ENCODE measurements at places on chromosomes 13 and 19.
A peak's percentile ranks its signal among the peaks of the same experiment; 100 is the strongest.

DNA sequence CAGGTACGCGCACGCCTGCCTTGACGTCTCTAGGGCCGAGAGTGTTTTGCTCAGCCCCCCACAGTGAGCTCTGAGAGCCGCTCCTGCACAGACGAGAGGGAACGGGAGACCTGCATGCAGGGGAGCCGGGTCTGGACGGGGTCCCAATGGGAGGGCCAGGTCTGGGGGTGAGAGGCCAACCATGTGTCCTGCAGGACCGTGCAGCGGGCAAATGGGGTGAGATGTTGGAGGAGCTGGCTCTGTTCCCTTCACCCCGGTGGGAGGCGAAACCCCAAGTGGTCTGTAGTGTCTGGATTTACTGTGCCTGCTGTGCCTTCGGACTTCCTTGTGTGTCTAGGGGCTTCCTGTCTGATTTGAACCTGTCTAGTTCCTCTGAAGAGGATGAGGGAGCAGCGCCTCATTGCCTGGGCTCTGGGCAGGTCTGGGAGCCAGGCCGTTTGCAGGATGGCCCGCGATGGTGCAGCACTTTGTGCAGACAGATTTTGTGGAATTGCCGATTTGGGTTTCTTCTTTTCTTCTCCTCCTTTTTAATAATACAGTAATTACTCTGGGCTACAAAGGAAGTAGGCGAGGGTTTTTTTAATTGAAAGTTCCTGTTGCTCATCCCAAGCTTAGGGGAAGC, 2.1 kb downstream of the CSNK1G2 start:
- DNase-seq, result peak; percentile 40

- DNase-seq, result no peak
These were observed 325.9 kb downstream of the NDFIP2 start for GRCh38 chr13:79806821-79807220.

DNA sequence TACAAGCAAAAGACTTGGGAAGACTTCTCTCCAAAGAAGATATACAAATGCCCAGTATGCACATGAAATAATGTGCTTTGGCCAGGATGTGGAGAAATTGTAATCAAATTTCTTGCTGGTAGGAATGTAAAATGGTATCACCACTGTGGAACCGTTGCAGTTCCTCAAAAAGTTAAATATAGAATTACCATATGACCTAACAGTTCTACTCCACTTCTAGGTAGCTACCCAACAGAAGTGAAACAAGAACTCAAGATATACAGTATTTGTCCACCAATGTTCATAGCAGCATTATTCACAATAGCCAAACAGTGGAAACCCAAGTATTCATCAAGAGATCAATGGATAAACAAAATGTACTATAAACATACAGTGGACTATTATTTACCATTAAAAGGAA, 95.0 kb upstream of the KLF5 start:
- no peak for DNase-seq

DNA sequence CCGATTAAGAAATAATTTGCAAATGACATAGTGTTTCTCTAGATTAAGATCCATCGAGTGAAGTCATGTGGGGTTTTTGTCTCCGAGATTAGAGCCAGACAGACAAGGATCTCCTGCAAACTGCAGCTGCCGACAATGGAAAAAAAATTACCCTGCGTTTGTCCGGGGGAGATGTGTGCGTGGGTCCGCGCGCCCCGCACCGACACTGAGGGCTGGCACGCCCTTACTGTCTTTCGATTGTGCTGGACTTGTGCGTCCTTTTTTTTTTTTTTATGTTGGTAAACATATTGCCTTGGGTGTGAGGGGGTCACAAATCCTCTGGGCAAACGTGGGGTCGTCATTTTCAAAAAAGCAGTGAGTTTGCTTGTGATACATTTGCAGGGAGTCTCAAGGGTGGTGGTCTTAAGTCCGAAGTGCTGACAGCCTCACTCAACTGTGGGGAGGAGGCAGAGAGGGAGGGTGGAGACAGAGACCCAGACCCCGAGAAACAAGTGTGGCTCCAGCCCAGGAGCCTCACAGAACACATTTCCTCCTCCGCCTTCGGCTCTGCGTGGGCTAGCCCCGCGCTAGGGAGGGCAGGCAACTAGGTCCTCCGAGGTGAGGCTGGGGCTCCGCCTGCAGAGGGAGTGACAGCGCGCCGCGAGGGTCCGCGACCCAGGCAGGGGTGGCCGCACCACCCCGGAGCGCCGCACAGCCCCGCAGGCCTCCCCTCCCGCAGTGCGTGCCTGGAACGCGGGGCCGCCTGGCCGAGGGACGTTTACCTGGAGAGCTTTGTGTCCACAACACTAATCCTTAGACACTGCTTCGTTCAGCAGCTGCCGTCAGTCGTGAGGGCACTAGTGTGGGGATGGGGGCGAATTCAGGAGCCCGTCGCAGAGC, 11.7 kb upstream of the SOX1 start:
- DNase-seq, result no peak

DNA sequence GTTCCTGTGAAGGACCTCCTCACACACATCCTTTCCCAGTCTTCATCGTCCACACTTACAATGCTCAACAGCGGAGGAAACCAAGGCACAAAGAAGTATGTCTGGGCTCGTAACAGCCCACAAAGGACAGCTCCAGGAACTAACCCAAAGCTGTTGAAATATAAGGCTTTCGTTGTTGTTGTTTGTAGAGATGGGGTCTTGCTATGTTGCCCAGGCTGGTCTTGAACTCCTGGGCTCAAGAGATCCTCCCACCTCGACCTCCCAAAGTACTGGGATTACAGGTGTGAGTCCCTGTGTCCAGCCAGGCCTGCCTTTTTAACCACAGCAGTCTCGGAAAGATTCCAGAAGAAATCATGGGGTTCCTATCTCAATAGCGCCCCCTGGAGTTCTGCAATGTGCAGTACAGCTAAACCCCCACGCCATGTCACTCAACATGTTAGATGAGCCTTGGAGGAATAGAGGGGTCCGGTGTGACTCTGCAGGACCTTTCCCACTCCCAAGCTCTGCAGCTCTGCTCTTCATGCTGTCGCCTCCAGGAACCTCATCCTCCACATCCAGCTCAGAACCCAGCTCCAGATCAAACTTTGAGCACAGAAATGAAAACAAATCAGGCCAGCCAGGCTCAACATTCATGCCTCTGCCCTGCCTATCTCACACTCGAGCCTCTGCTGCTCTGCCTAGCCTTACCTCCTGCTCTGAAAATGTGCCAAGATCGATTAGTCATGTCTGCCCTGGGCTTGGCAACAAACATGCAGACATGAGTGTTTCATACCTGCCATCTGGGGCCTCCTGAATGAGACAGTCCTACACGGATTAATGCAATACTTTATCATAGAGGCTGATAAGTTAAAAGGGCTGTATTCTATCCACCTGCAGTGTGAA, 7.5 kb downstream of the PLA2G4C start:
- peak; percentile 42 for DNase-seq

- no peak for DNase-seq
These were observed 37.3 kb downstream of the KDM4B start for GRCh38 chr19:5006201-5006600.

DNA sequence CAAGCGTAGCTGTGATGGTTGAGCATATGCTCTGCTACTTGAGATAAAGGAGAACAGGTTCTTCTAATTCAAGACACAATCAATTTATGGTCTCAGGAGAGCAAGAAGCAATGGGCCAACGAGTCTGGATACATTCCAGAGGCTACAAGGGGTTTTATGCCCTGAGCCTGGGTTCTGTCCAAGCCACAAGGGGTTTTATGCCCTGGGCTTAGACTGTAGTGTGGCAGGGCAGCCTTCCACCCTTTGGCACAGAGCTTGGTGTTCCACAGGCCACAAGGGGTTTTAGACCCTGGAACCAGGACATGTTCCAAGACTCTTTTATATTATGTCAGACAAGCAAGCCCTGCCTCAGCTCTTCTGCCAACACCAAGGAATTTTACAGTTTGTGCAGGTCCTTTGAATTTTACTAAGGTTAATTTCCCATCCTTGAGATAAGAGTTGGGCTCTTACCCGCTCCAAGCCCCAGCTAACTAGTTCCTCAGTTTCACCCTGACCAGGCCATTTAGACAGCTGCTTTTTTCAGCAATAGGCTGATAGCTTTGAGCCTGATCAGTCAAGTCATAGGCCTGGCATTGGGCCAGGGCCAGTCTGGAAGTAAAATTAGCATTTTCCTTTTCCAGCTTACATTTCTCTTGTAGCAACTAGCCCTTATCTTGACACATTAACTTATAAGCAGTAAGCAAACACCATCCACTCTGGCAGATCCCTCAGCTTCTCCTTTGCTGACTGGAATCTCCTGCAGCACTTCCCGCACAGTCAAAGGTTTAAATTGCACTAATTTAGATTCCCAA, 95.0 kb downstream of the ZNF737 start:
- DNase-seq, result no peak

GRCh38 chr19:47296036-47296435, 13.6 kb upstream of the C5AR1 start:
- DNase-seq, result peak; percentile 85

GRCh38 chr13:51811920-51812451, 8.0 kb upstream of the DHRS12 start:
- DNase-seq, result no peak

DNA sequence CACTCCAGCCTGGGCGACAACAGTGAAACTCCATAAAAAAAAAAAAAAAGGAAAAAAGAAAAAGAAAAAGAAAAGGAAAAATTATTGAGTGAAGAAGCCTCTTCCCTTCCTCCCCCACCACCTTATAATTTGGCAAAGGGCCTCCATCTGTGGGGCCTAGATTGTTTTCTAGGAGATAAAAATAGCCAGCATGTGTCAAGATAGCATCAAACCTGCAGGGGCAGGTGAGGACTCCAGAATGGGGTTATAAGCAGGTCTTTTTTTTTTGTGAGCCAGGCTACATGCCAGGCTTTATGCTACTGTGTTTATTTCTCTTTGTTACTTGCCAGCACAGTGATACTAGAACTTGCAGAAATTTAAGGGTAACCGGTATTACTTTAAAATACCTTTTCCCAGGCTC, 11.7 kb upstream of the TRIM13 start:
- no peak for DNase-seq

DNA sequence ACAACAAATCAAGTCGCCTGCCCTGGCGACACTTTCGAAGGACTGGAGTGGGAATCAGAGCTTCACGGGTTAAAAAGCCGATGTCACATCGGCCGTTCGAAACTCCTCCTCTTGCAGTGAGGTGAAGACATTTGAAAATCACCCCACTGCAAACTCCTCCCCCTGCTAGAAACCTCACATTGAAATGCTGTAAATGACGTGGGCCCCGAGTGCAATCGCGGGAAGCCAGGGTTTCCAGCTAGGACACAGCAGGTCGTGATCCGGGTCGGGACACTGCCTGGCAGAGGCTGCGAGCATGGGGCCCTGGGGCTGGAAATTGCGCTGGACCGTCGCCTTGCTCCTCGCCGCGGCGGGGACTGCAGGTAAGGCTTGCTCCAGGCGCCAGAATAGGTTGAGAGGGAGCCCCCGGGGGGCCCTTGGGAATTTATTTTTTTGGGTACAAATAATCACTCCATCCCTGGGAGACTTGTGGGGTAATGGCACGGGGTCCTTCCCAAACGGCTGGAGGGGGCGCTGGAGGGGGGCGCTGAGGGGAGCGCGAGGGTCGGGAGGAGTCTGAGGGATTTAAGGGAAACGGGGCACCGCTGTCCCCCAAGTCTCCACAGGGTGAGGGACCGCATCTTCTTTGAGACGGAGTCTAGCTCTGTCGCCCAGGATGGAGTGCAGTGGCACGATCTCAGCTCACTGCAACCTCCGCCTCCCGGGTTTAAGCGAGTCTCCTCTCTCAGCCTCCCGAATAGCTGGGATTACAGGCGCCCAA, at the start of gene LDLR:
TSS of gene LDLR (plus strand) at position 210 of the 760 bp plus-strand sequence. CDS start at position 296, 86 bp downstream.
- peak; percentile 80 for DNase-seq

- no peak for DNase-seq
These were observed 60.1 kb upstream of the MYCBP2 start for GRCh38 chr13:77386880-77387606.

DNA sequence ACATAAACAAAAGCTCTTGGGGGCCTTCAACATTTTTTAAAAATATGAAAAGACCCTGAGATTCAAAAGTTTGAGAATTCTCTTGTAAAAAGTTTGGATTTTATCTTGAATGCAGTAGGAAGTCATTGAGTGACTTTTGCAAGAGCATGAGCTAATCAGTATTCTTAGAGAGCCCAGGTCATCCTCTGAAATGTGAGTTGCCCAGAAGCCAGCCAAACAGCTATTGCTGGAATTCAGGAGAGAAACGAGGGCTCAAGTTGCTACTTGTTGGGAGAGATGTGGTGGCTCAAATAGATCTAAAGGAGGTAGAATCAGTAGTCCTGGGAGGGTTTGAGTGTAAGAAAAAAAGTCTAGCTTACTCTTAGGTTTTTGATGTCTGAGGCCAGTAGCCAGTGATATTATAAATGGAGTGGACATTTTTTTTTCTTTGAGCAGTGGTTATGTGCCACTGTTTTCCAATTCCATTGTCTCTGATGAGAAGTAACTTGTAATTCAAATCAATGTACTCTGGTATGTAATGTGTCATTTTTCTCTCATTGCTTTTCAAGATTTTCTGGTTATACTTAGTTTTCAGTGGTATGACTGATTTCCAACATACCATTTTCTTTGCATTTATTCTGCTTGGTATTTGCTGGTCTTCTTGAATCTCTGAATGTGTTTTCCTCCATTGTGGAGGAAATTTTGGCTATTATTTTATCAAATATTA, 30.7 kb downstream of the LMO7 start:
- no peak for DNase-seq

DNA sequence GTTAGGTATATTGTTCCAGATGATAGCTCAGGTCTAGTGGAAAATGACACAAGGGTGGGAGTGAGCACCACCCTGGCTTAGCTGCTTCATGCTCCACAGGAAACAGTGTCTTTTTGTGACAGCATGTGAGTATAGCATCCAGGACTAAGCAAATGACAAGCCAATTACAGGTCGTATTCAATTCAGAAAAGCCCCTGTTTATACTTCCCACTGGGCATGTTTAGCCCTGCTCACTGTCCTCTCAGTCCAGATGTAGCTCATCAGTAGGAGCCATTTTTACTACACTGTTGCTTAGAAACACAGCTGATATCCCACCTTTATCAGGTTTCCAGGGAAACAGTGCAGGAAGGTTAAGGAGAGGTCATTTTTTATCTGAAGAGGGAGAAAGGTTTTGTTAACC, 8.0 kb downstream of the ABHD13 start:
- no peak for DNase-seq

DNA sequence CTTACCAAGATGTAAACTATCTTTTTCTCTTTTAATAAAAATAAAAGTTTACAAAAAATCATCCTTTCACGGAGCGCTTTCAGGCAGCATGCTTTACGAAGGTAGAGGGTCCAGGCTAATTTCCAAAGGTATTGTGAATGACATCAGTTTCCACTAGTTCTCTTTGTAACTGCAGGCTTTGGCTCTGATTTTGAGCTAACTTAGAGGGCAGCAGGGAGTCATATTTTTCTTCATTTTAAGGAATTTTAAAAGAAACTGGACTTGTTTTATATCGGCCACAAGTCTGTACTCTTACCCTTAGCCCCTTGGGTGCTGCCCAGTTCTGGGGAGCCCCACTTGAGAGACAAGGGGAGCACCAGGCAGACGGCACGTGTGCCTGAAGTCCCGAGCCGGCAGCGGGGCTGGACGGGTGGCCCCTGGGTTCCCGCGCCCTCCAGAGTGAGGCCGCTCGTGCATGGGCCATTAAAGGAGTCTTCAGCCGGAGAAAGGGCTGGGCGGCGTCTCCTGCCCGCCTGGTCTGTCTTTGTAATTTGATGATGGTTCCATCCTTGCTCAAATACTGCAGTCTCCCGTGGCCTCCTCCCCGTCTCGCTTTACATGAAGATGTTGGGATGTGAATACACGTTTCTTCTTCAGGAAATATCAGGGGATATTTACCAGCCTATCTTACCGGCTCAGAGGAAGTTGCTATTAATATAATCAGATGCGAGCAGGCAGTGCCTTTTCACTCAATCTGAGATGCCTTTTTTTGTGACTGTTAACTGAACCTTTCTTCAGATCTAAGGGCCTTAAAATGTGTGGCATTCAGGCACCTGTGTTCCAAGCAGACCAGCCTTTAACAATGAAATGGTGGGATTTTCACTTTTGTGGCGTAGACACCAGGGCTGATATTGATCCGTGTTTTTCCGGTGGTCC, 67.4 kb downstream of the GGACT start:
- DNase-seq, result no peak
